Type B pancreatic cell (in vitro differentiated cells): ENCODE measurements at places on chromosomes 7 and 10. TPM values are rescaled to one million over a fixed set of nuclear protein-coding genes. Genes with fewer than 3 reads are reported as not detected.

Gene LLCFC1
- not detected in 2 replicates for total RNA-seq

Gene LRRC18
- not detected in 2 replicates for total RNA-seq

DNA sequence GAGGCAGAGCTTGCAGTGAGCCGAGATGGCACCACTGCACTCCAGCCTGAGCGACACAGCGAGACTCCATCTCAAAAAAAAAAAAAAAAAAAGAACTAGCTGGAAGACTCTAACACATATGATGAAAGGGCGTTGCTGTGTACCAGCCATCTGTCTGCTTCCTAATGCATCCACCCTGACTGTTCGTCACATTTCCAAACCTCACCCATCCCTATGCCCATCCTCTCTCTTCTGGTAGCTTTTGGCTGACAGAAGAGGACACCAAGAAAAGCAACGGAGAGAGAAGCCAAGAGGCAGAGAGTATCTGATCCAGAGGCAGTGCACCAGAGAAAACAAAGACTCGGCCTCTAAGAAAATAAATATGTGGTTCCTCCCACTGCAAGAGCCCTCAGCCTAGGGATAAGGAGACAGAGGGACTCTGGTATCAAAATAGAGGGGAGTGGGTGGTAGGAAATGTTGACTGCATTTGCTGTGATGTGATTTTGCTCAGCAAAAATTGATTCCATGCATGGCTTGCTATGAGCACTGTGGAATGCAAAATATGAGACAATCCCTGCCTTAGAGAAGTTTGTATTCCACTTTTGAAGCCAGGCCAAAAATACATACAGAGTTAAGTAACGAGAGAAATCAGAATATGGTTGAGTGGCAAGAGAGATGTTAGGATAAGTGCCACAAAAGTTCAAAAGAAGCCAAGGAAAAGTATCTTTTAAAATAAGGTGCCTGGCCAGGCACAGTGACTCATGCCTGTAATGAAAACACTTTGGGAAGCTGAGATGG lies 100.8 kb upstream of the STK17A start:
- no peaks in the 10 kb centered on the region for H3K36me3 ChIP-seq
- DNase-seq: no peak
- peaks cover 19% of the 10 kb centered on the region for H3K4me1 ChIP-seq
- H3K27ac ChIP-seq: no peak overlapping the region
- H3K4me3 ChIP-seq: no peak overlapping the region

DNA sequence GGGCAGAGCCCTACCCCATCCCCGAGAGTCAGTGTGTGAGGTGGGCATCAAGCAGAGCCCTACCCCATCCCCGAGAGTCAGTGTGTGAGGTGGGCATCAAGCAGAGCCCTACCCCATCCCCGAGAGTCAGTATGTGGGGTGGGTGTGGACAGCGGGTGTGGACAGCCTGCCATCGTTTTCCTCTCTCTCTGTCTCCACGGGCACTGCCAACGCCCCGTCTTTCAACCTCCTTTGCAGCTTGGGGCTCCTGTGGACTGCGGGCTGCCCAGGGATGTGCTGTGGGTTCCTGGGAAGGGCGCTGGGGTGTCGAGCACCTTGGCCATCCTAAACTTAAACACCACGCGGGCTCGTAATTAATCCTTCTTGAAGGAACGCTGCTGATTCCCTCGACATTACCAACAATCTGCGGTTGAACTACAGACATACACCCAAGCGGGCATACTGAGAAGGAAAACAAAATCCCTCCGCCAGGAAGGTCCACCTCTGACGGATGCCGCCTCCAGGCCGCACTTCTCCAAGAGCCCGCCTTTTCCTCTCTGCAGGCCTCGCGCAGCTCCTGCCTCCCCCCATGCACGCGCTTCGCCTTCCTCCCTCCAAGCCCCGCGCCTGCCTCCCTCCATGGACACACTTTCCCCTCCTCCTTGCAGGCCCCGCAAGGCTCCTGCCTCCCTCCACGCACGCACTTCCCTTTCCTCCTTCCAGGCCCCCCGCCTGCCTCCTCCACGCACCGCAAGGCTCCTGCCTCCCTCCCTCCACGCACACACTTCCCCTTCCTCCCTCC lies 65.1 kb downstream of the ADARB2 start:
- H3K4me1 ChIP-seq: no peaks in the 10 kb centered on the region
- DNase-seq: no peak
- no peak overlapping the region for H3K27ac ChIP-seq
- no peaks in the 10 kb centered on the region for H3K36me3 ChIP-seq
- peaks cover 16% of the 10 kb centered on the region for H3K27me3 ChIP-seq

GRCh38 chr10:63765126-63765525 lies 243.9 kb downstream of the REEP3 start:
- H3K4me1 ChIP-seq: peaks cover 16% of the 10 kb centered on the region
- H3K4me3 ChIP-seq: no peak overlapping the region
- no peaks in the 10 kb centered on the region for H3K36me3 ChIP-seq
- no peaks in the 10 kb centered on the region for H3K27me3 ChIP-seq
- no peak overlapping the region for H3K27ac ChIP-seq

DNA sequence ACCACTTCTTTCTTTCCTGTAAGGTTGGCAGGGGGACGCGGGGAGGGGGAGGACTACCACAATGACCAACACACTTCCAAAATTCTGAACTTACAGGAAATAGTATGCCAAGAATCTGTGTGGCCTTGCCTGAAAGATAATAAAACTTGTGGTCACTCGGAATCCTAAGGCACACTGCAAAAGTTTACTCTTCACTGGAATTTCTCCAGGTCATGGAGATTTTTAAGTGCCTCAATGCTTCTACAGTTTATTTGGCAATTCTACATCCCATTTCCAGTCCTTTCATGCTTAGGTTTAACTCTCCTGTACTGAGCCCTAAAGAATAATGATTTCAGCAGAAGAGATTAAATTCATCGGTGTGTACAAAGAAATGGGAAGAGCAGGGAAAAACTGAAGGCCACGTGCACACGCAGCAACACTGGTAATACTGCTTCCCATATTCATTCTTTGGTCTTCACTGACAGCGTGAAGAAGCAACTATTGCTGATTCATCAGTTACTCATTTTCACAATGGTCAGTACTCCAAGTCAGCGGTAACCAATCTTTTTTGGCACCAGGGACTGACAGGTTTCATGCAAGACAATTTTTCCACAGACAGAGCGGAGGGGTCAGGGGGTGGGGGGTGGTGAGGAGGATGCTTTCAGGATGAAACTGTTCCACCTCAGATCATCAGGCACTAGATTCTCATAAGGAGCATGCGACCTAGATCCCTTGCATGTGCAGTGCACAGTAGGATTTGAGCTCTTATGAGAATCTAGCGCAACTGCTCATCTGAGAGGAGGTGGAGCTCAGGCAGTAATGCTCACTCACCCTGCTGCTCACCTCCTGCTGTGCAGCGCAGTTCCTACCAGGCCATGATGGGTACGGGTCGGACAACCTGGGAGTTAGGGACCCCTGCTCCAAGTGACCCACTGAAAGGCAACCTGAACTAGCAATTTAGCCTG lies 9.8 kb downstream of the LARP4B start:
- H3K27ac ChIP-seq: no peak overlapping the region
- no peak overlapping the region for H3K4me3 ChIP-seq
- peaks cover 14% of the 10 kb centered on the region for H3K36me3 ChIP-seq
- DNase-seq: no peak
- peaks cover 27% of the 10 kb centered on the region for H3K4me1 ChIP-seq
- no peaks in the 10 kb centered on the region for H3K27me3 ChIP-seq

- DNase-seq: no peak
- no peaks in the 10 kb centered on the region for H3K36me3 ChIP-seq
- no peaks in the 10 kb centered on the region for H3K4me1 ChIP-seq
- H3K27ac ChIP-seq: no peak overlapping the region
- no peak overlapping the region for H3K4me3 ChIP-seq
Measured at GRCh38 chr7:111126987-111127386, 36.1 kb downstream of the LRRN3 start.

DNA sequence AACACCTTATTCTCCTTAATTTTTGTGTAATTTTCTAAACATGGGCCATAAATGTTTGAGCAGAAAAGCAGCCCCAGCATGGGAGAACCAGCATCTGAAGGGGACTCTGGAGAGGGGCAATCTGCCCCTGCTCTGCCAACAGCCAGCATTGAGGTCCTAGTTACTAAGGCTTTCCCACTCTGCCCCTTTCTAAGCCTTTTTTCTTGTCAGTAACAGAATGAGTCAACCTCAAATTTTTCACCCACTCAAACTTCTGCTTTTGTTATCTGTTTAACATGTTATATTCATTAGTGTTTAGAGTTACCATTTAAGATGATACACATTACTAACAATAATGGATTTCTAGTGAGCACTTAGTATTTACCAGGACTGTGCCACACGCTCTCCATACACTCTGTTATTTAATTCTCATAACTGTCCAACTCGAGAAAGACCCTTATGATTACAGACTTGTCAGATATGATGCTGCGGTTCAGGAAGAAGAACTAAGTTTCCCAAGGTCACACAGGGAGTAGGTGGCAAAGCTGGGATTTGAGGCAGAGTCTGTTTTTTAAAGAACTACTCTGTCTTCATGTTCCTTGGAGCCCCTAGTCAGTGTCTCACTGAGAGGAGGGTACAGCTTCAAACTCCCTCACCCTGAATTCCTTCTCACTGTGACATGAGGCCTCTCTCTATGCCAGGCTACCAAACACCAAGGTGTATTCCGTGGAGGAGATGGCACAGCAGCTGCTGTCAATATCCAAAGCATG lies 19.9 kb upstream of the GPAM start:
- no peak overlapping the region for H3K4me3 ChIP-seq
- H3K36me3 ChIP-seq: no peaks in the 10 kb centered on the region
- no peak for DNase-seq

DNA sequence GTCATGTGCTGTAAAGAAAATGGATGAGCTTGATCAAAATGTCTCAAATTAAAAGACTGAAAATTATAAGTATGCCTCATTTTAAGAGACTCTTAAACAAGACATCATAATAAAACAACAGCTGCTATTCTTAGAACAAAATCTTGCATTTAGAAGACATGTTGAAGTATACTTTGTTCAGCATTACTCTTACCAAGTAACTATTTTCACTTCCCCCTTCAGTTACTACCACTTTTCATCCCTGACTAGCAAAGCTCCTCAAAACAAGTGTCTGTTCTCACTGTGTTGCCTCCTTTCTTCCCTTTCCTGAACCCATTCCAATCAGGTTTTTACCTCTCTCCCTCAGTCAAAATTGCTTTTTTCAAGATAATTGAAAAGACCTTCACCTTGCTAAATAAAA lies 31.6 kb downstream of the ELAPOR2 start:
- peaks cover 9% of the 10 kb centered on the region for H3K4me1 ChIP-seq
- peaks cover 4% of the 10 kb centered on the region for H3K36me3 ChIP-seq
- no peak overlapping the region for H3K27ac ChIP-seq
- H3K27me3 ChIP-seq: no peaks in the 10 kb centered on the region

DNA sequence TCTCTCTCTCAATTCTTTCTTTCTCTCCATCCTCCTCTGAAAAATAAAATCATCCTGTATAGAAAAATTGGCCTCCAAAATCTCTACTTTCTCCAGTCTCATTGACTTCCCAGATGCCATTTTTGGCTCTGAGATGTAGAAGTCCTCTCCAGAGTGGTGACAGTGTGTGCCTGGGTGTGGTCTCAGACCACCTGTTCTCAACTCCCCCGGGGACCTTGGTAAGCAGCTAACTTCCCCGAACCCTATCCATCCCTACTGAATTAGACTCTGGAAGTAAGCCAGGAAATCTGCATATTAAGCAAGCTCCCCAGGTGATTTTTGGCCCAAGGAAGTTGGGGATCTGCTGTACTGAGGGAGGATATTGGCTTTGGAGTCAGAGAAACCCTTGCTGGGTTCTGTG lies 120.5 kb downstream of the WDR11 start:
- H3K27ac ChIP-seq: no peak overlapping the region
- H3K4me1 ChIP-seq: peaks cover 41% of the 10 kb centered on the region
- DNase-seq: no peak
- peak overlapping the region; percentile 0 for H3K4me3 ChIP-seq
- peaks cover 29% of the 10 kb centered on the region for H3K36me3 ChIP-seq
